MG63 (cell line): ENCODE measurements at places on chromosomes 1 and 21.

GRCh38 chr1:202577381-202577780 is 132.9 kb downstream of the SYT2 start:
- no peak for DNase-seq

DNA sequence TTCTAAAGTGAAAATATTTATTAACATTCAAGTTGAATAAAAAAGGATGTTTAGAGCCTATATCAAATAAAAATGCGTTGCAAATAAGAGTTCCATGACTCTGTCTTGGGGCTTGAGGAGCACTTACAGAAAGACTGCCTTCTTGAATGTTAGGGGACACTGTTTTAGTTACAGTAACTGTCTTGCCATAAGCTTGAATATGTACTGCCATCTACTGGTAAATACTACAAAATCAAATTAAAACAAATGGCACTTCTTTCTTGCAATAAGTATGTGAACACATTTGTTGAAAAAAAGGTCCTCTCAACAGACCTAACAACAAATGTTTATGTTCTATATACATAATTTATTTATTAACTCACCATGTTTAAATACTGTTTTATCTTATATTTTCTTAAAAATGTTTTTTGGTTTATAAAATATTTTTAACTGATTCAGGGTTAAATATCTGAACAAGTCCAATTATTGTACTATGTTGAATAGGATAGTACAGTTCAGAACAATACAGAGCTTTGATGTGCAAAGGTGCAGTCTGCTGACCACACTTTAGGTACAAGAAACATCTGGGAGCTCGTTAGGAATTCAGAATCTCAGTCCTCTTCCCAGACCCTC is 199.5 kb downstream of the LRRIQ3 start:
- DNase-seq = no peak

- DNase-seq = no peak
These were observed 31.7 kb upstream of the HEATR1 start for GRCh38 chr1:236636017-236636416.

GRCh38 chr1:27153549-27153886 is 1.4 kb downstream of the SLC9A1 start:
- DNase-seq = peak; percentile 50

DNA sequence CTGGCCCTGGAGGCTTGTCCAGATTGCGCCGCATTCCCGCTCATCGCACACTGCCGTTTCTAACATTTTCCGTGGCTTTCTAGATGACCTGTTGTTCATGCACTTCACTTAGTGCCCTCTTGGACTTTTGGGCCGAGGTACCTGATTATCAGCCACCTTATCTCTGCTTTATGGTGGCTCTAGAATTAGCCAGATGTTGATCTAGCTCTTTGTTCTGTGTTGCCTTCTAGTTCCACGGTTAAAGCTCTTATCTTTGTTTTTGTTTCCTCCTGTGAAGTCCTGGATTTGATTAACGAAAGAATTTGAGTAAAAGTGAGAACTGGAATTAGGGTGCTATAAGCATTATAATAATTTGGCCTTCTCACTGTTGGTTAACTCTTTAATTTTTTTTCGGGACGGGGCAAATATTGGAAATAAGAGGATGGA is 945 bp downstream of the RNPEP start:
- no peak for DNase-seq
